Stimulated activated CD4-positive, alpha-beta T cell treated with anti-CD3 and anti-CD28 coated beads, Interleukin-2, amount 100 ng/mL, for 24 hours (primary cell): ENCODE measurements at places on chromosomes 11 and 22.

DNA sequence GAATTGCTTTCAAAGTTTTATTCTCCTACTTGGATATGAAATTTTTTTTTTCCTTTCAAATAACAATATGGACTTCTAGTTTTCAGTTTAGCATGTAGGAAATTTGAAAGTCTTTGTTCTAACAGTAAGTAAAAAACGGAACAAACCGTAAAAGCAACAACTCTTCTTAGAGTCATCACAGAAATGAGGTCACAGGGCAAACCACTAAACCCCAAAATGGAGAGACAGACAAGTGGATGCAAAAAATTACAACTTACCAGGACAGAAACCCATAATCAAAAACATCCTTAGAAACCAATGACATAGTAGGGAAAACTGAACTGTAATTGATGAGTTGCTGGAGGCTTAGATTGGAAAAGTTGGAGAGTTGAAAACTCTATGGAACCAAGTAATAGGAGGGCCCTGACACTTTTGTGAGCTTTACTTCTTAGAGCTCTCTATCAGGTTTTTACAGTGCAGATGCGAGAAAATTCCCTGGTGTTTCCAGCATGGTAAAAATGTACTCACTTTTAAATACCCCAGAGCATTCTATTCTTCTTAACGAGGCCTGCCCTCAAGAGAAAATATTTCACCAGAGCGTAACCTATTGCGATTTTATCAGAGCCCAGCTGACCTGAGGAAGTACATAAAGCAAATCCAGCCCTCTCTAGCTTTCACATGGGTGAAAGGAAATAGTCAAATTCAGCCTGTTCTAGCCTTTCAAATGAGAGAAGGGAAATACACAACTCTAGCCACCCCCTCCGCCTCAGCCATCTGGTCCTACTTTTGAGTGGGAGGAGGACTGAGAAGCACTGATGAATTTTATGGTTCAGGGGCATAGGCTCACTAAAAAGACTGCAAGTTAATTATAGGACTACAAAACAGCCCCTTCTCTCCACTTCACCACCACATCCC, 39.1 kb downstream of the CASP12 start:
- DNase-seq = no peak

- no peak for DNase-seq
Observed at GRCh38 chr22:32765132-32765618, 36.3 kb upstream of the TIMP3 start.

- no peak for DNase-seq
Observed at GRCh38 chr11:117940736-117941135, 11.5 kb upstream of the TMPRSS13 start.

DNA sequence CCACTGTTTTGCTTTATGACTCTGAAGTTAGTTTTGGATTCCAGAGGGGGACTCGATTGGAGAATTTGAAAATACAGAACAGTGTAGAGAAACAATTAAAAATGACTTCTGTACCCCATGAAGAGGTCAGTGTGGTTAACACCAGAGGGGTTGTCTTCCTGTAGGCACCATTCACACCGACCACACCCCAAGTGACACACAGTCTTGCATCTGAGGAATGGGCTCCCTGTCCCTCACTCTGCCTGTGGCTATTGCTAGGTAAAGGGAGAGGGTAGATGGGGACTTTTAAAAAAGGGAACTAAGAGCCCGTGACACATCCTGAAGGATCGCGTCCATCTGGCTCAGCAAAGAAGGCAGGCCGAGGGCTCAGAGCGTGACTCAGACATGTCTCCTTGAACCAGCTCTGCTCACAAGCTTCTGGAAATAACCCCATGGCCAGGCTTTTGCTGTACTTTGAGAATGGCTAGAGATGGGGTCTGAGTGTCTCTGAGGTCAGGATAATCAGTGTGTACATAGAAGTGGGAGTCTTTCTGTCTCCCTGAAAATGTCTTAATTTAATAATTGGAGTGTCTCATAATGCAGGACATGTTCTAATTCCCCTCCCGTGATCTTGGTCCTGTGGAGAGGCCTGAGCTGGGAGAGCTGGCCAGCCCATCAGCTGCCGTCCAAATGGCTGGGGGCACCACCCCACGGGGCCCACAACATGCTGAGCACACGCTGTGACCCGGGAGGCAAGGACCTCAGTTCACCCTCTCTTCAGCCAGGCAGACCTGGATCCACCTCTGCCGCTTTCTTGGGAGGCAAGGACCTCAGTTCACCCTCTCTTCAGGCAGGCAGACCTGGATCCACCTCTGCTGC, 39.3 kb downstream of the SGSM1 start:
- DNase-seq = no peak

GRCh38 chr11:35798423-35798822, 135.8 kb downstream of the TRIM44 start:
- no peak for DNase-seq

GRCh38 chr11:111370902-111371578, 8.0 kb downstream of the POU2AF1 start:
- DNase-seq = peak; percentile 32
